Mesenchymal stem cell (in vitro differentiated cells and primary cell): ENCODE measurements at places on chromosomes 2 and 18.

- DNase-seq, result no peak
These were observed 143.3 kb downstream of the GLI2 start for GRCh38 chr2:120878970-120879369.

DNA sequence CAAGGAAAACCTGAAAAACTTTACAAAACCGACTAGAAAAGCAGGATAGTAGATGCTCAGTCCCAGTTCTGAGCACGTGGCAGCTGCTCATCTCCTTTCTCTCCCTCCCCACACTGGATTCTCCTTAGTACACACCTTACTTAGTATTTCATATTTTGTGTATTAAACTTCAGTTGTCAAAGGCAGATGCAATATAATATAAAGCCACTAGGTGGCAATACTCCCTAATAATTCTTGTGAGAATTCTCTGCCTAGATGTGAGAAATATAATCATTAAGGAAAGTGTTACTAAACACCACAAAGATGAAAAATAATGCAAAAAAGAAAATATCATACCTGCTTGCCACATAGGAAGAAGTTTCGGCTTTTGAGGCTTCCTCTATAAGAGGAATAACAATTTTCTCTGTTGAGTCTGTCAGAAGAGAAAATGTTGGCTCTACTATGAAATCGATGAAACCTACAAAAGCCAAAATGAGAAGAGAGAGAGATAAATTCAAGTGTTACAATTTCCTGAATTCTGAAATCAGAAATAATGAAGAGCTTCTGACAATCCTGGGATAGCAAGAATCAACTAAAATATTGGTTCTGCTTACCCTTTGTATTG is 200.6 kb downstream of the PPP1R1C start:
- peak; percentile 60 for DNase-seq

DNA sequence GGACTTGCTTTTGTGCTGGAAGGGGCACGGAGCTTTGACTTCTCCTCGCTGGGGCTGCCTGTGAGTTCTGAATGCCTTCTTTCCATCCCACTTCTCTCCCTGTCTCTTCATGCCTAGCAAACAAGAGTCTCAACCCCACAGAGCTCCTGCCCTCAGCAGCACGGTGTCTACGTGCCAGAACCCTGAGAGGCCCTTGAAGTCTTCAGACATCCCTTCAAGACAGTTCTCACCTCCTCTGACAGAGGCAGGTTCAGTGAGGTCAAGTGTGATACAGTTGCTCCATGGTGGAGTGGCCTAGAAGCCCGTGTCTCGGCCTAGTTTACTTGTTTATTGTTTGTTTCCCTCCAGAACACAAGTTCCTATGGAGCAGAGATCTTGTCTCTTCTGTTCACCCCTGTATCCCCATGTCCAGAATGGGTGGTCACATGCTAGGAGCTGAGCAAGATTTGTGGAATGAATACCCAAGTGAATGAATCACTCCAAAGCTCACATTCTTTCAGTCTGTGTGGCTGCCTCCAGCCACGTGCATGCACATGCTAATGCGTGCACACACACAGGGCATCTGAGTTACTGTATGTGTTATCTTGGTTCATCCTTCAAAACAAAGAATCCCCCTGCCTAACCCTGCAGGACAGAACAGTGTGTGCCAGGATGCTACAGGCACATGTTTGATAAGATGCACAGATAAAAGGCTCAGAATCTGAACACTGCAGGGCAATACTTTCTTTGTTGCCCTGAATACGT is 391.6 kb downstream of the NBAS start:
- DNase-seq, result peak; percentile 93

- DNase-seq, result no peak
These were observed 21.5 kb upstream of the EPC2 start for GRCh38 chr2:148623086-148623485.

GRCh38 chr2:196431076-196431475 is 208.4 kb upstream of the CCDC150 start:
- peak; percentile 11 for DNase-seq

DNA sequence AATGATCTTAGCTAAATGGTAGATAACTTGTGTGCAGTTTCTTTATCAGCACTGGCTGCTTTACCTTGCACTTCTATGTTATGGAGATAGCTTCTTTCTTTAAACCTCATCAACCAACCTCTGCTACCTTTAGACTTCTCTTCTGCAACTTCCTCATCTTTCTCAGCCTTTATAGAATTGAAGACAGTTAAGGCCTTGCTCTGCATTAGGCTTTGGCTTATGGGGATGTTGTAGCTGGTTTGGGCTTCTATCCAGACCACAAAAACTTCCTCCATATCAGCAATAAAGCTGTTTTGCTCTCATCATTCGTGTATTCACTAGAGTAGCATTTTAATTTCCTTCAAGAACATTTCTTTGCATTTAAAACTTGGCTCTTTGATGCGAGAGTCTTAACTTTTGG is 123.7 kb downstream of the PIK3C3 start:
- DNase-seq, result no peak

GRCh38 chr2:148303161-148303560 is 282.3 kb downstream of the MBD5 start:
- no peak for DNase-seq

DNA sequence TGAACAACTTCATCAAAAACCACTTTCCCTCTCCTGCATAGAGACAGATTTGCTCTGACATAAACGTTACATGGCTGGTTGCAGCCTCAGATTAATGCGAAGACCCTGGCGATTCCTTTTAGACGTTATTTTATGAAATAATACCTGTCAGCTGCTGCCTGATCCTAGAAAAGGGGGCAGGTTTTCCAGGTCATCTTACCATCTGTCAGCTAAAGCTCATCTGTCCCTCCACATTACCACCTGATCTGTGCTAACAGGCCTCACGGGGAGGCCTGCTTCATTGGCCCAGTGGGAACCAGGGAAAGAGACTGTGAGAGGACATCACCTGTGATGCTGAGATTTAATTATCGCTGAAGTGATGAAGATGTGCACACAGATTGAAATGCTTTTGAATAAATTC is 261.0 kb downstream of the ARHGAP15 start:
- no peak for DNase-seq

DNA sequence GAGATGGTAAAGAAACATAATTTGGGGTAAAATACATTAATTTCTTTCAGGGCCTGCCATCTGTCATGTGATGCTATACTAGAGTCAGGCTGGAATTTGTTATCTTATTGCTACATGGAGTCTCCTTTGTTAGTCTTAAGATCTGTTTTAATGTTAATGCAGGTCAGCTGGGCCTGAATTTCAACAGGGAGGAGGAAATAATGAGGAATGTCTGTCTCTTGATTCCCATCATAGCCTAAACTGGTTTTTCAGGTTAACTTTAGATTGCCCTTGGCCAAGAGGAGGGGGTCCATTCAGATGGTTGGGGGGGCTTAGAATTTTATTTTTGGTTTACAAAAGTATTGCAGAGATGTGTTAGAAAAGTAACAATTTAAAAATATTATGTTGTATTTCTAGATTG is 19.0 kb upstream of the FEZ2 start:
- no peak for DNase-seq

DNA sequence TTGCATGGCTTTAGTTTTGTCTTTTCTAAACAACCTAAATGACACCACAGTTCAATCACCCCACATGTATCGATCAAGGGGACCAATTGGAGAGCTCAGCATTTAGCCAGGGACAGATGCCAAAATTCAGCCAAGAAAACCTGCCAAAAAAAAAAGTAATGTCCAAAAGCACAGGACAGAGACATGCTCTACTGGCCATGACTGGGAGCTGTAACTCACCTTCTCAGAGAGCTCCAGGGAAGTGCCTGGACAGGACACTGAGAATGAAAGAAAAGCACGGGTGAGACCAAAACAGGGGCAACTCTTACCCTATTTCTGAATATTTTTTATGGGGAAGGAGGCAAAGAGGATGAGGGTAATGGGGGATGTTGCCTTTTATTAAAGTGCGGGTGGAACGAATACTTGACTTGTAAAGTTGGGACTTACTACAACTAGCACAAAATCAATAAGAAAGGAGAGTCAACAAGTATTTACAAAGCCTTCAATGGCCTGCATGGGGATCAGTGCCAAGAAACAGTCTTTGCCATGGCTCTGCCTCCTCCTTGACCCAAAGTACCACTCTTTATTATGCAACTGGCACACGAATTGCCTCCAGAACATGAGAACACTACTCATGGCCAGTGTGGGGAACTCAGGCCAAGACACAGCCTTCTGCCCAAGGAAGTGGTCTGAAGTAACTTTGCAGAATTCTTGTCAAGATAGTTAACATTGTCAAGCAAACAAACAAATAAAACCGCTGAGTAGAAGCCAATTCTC is 72.9 kb upstream of the HK2 start:
- no peak for DNase-seq

GRCh38 chr2:133982256-133982655 is 271.6 kb upstream of the MGAT5 start:
- no peak for DNase-seq

DNA sequence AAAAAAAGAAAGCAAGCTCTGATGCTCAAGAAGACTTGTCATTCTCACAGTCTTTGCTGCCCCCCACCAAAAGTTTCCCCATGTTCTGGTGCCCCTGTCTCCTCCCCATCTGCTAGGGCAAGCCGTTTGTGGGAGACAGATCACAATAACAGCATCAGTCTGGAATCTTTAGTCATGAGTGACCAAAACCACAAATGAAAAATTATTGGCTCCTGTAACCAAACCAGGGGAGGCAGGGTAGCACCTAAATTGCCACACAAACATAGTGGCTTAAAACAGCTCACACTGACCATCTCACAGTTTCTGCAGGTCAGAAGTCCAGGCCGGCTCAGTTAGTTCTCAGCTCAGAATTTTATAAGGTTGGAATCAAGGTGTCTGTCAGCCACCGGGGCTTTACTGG is 9.1 kb upstream of the B3GNT7 start:
- peak; percentile 78 for DNase-seq

DNA sequence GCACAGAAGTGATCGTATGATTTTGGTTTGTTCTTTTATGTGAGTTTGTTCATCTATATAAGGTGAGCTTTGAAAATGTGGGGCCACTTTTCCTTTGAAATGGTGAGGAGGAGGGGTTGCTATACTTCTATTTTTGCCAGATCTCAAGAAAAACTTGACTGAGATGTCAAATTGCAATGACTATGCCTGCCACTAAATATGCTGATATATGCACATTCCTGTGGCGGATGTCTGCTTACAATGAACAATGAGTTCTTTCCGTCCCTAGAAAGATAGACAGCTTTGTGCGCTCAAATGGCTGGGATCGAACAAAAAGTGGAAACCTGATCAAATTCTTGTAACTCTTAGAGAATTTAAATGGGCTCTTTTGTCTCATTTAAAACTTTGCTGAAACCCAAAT is 28.7 kb downstream of the MYT1L start:
- DNase-seq, result no peak

- no peak for DNase-seq
These were observed 138.2 kb downstream of the DOK6 start for GRCh38 chr18:69538849-69539248.

DNA sequence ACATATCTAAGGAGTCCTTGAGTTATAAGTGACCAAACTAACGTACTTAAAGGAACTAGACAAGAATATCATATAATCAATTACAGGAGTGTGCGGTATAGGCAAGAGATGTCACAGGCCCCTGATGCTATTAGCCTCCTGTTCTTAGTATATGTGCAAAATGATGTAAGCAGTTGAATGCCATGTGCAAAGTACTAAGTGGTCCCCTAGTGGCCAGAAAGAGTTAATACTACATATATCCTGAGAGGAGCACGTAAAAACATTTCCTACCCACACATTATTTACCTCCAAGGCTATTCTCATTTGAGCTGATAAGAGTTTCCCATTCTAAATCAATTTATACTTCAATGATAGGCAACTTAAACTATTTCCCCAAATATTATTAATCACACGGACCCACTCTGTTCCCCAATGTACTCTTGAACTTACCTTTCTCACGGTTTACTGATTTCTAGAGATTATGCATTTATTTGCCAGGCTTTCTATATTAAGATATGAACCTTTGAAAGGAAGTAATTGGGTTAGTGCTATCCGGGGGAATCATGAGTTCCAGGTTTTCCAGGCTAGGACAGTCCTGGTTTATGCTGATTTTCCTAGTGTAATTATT is 158.0 kb upstream of the KLHL14 start:
- peak; percentile 41 for DNase-seq

DNA sequence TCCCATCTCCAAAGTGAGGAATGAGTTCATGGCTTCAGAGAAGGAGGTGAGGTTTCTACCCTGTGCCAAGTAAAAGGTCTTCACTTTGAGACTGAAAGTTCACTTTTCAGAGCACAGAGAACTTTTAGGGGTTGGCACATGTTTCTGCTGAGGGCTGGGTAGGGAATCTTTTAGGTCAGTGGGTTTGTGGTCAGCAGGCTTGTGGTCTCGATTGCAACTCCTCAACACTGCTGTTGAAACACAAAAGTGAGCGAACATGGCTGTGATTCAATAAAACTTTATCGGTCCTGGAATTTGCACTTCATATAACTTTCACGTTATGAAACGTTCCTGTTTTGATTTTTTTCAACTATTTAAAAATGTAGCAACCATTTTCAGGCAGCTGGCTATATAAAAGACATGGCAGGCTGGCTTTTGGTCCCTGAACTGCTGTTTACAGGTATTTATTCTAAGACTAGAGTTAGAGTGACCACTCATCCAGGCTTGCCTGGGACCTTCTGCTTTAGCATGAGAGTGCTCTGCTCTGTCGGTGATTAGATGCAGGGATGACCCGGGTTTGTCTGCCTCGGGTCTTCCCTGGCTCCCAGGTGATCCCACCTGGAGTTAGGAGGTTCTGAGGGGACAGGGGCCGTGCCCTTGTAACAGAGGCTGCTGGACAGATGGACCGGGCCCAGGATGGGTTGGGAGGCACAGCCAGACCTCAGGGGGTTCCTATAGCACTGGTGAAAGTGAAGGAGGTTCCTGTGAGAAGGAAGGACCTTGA is 62.7 kb upstream of the TAF1B start:
- no peak for DNase-seq

GRCh38 chr2:45236268-45236667 is 227.0 kb upstream of the SIX2 start:
- no peak for DNase-seq

GRCh38 chr18:53838746-53839145 is 385.7 kb downstream of the MBD2 start:
- DNase-seq, result no peak

DNA sequence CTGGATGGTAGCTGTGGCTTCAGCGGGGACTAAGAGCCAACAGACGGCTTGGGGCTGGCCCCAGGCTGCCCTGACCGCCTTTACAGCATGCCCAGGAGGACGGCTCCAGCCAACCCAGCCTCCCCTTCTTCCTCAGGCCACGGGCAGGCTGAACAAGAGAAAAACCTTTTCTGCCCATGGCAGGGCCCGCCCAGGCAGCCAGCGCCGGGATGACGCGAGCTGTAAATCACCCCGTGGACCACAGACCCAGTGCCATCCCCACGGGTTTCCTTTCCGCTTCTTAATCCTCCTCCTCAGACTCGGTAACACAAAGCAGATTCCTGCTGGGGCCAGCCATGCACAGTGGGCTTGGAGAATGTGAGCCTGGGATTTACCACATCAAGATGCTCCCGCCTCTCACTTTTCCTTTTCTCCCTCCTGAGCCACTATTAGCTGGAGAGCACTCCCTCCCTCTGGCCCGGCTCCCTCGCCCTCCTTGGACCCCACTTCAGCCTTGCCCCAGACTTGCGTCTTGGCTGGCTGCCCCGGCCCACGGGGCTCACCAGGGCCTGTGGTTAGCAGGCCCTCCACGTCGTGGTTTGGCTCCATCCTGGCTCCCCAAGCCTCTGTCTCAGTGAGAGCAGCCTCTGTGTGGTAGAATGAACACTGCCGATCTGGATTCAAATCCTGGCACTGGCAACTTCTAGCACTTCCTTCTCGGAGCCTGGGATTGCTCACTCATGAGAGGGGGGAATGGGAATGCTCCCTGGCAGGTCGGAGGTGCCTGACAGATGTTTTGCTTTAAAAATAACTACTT is 31.4 kb downstream of the ATOH8 start:
- DNase-seq, result peak; percentile 65
